ENCODE measurements at places on chromosomes 11 and 22. TPM values are rescaled to one million over a fixed set of nuclear protein-coding genes. Genes with fewer than 3 reads are reported as not detected.
A peak's percentile ranks its signal among the peaks of the same experiment; 100 is the strongest.

The AASDHPPT gene
- total RNA-seq: 29.9 TPM

DNA sequence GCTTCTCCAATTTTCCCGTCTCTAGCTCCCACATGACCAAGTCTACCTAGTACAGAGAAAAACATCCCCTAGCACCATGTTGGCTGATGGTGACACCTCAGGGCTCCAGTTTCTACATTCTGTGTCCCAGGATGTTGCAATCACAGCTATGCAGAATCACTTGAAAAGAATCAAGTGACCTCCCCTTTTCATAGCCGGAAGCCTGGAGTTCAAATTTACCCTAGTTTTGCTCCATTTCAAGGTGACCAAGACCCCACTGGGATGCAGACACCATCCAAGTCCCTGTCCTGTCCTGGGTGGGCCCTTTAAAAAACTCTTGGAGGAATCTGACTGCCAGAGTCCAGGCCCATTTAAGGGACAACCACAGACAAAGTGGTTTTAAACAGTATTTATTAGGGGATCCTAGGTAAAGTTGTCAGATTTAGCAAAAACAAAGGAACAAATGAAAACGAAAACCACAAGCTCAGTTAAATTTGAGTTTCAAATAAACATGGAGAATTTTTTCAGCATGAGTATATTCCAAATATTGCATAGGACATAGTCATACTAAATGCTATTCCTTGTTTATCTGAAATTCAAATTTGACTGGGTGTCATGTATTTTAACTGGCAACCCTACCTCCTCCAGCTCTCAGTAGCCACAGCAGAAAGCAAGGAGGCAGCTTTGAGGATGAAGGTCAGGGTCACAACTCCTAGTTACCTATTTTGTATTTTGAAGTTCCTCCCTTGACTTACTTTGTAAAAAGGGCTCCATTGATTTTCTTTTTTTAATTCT lies 52.4 kb downstream of the MIAT start:
- DNase-seq: no peak
- H3K4me3 ChIP-seq: no peak overlapping the region
- no peaks in the 10 kb centered on the region for H3K36me3 ChIP-seq
- H3K4me1 ChIP-seq: no peaks in the 10 kb centered on the region

- no peak overlapping the region for H3K4me3 ChIP-seq
- no peak for DNase-seq
- no peaks in the 10 kb centered on the region for H3K27me3 ChIP-seq
- no peaks in the 10 kb centered on the region for H3K36me3 ChIP-seq
Observed at GRCh38 chr11:44573333-44573732, 7.9 kb downstream of the CD82 start.

GRCh38 chr22:41512421-41513194 lies 31.7 kb downstream of the POLR3H start:
- peaks cover 92% of the 10 kb centered on the region for H3K36me3 ChIP-seq
- H3K27ac ChIP-seq: peak overlapping the region; percentile 81
- H3K4me3 ChIP-seq: no peak overlapping the region
- peaks cover 51% of the 10 kb centered on the region for H3K4me1 ChIP-seq

The MOGAT2 gene
- total RNA-seq: not detected

The CDC42BPG gene
- 1.0 TPM for total RNA-seq
